H4 (cell line): ENCODE measurements at places on chromosomes 5 and 9. TPM values are rescaled to one million over a fixed set of nuclear protein-coding genes. Genes with fewer than 3 reads are reported as not detected.

The ADAM19 gene
- 4.9 and 5.6 TPM in 2 replicates for total RNA-seq

DNA sequence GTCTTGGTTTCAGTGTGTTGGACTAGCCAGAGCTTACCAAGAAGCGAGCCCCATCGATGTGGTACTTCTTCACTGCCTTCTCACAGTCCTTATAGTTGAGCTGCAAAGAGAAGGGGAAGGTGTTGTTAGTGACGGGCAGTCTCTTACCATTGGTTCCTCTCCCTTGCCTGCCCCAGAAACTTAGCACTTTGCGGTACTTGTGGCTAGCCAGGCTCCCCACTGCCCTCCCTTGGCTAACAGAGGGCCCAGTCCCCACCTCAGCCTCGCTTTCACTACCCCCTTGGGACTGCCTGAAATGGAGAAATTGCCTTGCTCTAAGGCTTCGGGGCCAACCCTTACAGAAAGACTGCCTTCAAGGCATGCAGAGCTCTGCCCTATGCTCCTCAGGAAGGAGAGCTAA is 4.3 kb downstream of the LCP2 start:
- no peak for DNase-seq

GRCh38 chr5:132103969-132104391 is 30.4 kb downstream of the CSF2 start:
- no peak for DNase-seq

The MYMK gene
- total RNA-seq: not detected in 2 replicates

GRCh38 chr9:105834404-105834803 is 140.1 kb downstream of the TMEM38B start:
- no peak for DNase-seq

The CTXN3 gene
- total RNA-seq: not detected in 2 replicates

- DNase-seq: no peak
These were observed 234.1 kb downstream of the AP3B1 start for GRCh38 chr5:78060421-78060820.

DNA sequence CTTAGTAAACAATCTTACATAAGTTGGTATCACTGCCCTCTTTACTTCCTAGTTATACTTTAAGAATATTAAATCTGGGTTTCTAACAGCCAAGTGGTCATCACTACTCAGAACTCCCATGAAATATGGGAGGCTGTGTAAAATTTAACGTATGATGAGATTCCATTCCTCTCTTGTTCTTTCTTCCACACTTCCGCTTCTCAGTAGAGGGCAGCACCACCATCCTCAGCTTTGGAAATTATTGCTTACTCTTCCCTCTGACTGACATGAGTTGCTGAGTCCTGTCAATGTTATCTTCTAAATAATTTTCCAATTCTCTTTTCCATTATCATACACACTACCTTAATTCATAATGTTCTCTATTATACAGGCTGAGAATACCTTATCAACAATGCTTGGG is 194.0 kb downstream of the RFX3 start:
- peak; percentile 4 for DNase-seq

DNA sequence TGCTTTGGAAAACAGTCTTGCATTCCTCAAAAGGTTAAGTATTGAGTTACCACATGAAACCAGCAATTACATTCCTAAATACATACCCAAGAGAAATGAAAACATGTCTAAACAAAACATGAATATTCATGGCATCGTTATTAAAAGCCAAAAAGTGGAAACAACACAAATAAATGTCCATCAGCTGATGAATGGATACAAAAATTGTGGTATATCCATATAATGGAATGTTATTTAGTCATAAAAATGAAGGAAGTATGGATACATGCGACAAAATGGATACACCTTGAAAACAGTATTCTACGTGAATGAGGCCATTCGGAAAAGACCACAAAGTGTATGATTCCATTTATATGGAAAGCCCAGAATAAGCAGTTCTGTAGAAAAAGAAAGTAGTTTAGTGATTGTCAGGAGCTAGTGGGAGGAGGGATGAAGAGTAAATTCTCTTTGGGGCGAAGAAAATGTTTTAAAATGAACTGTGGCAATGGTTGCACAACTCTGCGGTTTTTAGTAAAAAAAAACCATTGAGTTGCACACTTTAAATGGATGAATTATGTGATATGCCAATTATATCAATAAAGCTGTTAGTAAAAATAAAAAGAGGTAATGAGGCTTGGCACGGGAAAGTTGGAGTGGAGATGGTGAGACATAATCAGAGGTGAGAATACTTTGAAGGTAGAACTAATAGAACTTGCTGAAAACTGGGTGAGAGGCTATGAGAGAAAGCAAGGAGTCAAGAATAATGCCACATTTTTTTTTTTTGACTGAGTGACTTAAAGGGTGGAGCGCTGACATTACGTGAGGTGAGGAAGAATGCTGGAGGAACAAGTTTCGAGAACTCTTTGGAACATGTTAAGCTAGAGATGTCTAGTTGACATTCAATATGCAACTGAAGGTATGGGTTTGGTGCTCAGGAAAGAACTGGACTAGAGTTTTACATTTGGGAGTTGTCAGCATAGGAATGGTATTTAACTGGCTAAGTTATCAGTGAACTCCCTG is 194.9 kb upstream of the ZNF608 start:
- DNase-seq: no peak

The UBE2R2 gene
- 23.8 and 27.6 TPM in 2 replicates for total RNA-seq

DNA sequence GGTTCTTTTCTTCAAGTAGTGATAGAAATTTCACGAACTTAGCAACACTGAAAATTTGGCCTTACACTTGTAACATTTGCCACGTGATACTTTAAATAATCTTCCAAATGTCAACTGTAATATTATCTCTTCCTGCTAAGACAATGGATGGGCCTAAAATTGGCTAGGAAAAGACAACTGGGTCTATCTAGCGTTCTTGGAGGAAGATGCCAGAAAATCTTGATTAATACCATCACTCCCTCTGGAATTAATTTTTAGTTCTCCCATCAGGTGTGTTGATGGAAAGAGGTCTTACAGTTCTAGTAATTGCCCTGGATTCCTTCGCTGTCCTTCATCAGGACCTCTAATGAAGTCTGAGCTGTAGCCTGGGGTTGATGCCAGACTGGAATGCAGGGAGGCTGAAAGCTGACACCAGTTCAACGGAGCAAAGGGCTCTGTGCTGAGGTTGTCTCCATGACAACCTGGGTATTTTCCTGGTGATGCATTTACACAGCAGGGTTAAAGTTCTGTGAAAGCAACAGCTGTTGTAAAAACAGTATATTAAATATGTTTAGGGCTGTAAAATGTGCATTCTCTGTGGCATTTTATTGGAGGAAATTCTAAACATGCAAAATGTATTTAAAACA is 92.3 kb downstream of the GAS1 start:
- DNase-seq: peak; percentile 85
